ENCODE measurements at places on chromosomes 7 and 10.
A peak's percentile ranks its signal among the peaks of the same experiment; 100 is the strongest.

DNA sequence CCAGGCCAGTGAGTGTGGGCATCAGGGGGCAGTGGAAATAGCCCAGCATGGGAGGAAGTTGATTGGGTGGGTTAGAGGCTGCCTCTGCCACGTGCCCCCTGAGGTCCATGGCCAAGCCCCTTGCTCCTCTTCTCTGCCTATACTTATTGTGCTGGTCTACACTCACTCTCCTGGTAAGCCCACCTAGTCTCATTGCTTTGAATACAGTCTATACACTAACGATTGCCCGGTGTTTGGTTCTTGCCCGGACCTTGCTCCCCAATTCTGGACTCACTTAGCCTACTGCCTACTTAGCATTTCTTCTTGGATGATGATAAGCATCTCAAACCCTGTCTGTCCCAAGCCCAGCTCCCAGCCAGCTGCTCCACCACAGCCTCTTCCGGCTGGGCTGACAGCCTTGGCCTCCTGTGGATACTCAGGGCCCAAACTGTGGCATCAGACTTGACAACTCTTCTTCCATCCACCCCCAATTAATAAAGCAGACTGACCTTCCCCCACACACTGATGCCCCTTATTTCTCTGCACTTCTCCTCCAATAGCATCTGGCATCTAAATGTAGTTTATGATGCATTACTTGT, 10.1 kb downstream of the LRRC18 start:
- H3K27me3 ChIP-seq, result no peaks in the 10 kb centered on the region
- no peaks in the 10 kb centered on the region for H3K36me3 ChIP-seq

GRCh38 chr7:27606270-27607209, 56.1 kb downstream of the HIBADH start:
- DNase-seq, result no peak
- H3K36me3 ChIP-seq, result no peaks in the 10 kb centered on the region
- H3K27ac ChIP-seq, result no peak overlapping the region
- no peaks in the 10 kb centered on the region for H3K4me1 ChIP-seq

DNA sequence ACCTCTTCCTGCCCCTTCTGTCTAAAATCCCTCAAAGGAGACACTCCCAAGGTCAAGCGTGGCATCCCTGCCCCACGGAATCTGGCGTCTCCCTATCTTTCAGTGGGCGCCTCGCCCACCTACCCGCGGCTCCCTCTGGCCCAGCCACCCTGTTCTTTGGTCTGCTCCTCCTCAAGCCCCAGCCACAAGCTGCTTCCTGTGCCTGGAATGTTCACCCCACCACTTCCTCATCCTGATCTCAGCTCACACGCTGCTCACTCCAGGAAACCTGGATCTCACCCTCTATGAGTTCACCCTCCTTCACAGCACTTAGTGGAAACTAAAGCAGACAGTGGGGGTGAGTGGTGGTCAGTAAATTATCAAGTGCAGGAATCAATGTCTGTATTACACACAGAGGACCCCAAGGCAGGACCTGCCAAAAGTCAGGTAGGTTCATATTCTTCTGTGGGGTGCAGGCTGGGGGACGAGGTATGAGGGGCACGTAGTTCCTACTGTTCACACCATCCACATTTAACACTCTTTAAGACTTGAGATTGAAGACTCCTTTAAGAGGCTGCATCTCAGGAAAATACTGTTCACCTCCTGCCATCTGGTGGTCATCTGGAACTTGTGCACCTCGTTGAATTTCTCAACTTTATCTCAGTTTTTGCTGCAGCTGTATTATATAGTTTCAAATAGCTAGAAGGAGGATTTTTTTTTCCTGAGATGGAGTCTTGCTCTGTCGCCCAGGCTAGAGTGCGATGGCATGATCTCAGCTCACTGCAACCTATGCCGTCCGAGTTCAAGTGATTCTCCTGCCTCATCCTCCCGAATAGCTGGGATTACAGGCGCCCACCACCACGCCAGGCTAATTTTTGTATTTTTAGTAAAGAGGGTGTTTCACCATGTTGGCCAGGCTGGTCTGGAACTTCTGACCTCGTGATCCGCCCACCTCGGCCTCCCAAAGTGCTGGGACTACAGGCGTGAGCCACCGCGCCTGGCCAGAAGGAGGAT, 166.6 kb downstream of the ARHGAP21 start:
- H3K36me3 ChIP-seq, result no peaks in the 10 kb centered on the region
- peaks cover 17% of the 10 kb centered on the region for H3K27me3 ChIP-seq
- peak; percentile 18 for DNase-seq
- H3K4me3 ChIP-seq, result no peak overlapping the region

DNA sequence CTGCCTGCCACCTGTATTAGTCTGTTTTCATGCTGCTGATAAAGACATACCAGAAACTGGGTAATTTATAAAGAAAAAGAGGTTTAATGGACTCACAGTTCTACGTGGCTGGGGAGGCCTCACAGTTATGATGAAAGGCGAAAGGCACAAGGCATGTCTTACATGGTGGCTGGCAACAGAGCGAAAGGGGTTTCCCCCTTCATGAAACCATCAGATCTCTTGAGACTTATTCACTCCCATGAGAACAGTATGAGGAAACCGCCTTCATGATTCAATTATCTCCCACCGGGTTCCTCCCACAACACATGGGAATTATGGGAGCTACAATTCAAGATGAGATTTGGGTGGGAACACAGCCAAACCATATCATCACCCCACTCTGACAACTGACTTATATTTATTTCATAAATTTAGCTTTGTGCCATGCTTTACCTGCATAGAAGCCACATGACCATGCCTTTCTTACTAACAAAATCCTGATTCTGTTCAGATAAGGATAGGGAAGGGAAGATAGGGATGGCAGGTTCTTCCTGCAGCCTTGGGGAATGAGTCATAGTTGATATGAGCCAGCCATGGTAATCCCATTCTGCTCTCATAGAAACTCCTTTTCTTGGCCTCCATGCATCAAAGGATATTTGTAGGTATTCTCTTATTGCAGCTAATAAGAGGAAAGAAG, 191.3 kb upstream of the AGK start:
- no peak overlapping the region for H3K27ac ChIP-seq
- H3K4me3 ChIP-seq, result no peak overlapping the region
- peaks cover 3% of the 10 kb centered on the region for H3K4me1 ChIP-seq
- H3K27me3 ChIP-seq, result peaks cover 16% of the 10 kb centered on the region
- no peaks in the 10 kb centered on the region for H3K36me3 ChIP-seq

DNA sequence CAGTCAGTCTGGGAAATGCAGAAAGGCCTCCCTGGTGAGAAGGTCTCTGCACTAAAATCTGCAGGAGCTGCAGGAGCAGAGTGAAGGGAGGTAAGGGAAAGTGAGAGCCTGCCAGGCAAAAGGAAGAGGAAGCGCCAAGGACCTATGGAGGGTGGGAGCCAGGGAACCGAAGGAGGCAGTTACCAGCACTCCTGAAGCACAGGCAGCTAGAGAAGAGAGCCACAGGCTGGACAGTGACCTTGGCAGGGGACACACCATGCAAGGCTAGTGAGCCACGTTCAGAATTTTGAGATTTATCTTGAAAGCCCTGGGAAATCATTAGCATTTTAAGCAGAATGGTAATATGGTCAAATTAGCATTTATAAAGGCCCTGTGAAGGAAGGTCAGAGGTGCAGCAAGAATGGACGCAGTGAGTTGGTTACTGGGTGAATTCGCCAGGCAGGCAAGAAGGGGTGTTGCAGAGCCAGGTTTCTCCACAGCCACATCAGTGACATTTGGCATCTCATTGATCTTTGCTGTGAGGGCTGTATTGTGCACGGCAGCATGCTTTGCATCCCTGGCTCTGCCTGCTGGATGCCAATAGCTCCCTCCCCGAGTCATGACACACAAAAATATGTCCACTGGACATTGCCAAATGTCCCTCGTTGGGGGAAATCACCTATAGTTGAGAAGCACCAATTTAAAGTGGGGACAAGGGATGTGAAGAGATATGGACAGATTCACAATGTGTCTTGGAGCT, 54.7 kb upstream of the LANCL2 start:
- no peak overlapping the region for H3K27ac ChIP-seq
- peaks cover 45% of the 10 kb centered on the region for H3K4me1 ChIP-seq
- no peaks in the 10 kb centered on the region for H3K36me3 ChIP-seq
- peaks cover 27% of the 10 kb centered on the region for H3K27me3 ChIP-seq
- DNase-seq, result no peak

- peak overlapping the region; percentile 13 for H3K4me3 ChIP-seq
- H3K27me3 ChIP-seq, result peaks cover 39% of the 10 kb centered on the region
- H3K36me3 ChIP-seq, result no peaks in the 10 kb centered on the region
- peak overlapping the region; percentile 46 for H3K27ac ChIP-seq
Observed at GRCh38 chr7:117269417-117269816, 53.4 kb downstream of the WNT2 start.

DNA sequence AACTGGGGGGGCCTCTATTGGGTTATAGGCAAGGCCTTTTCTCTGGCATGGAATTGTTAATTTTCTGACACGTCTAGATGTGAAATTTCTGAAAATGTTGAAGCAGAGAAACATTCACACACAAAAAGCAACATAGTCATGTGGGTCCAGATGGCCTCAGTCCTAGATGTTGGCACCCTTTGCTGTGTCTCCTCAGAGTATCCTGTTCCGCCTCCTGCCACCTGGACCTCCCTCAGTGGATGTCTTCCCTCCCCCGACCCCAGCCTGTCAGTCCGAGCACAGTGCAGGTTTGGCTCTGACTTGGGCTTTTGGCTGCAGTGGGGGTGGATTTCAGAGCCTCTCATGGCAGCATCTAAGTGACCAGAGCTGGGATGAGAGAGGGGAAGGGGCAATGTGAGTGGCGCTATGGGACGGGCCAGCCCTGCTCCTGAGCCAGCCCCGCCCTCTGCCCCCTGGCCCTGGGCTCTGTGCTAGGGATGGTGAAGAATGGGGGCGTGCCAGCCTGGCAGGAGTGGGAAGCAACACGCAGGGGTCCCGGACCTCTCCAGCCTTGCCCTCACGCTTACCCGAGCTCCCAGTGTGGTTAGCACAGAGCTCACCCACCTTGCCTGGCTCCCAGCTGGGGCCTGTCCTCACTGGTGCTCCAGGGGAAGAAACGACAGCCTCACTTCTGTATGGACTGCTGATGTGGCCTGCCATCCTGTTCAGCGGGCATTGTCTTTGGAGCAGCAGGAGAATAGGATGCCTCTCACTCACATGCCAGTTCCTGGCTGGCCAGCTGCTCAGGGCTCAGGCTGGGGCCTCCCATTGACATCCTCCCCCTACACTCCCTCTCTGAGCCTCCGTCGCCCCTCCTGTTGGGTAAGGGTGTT, 6.2 kb downstream of the ATP6V0E2 start:
- H3K4me3 ChIP-seq, result no peak overlapping the region
- DNase-seq, result no peak
- H3K27me3 ChIP-seq, result no peaks in the 10 kb centered on the region
- no peaks in the 10 kb centered on the region for H3K36me3 ChIP-seq
- H3K4me1 ChIP-seq, result peaks cover 30% of the 10 kb centered on the region
- no peak overlapping the region for H3K27ac ChIP-seq

- H3K27ac ChIP-seq, result no peak overlapping the region
- H3K4me3 ChIP-seq, result no peak overlapping the region
- no peaks in the 10 kb centered on the region for H3K4me1 ChIP-seq
- no peaks in the 10 kb centered on the region for H3K36me3 ChIP-seq
- DNase-seq, result no peak
Observed at GRCh38 chr10:89853781-89854191, 152.4 kb downstream of the KIF20B start.

GRCh38 chr7:135601182-135601581, 43.5 kb downstream of the NUP205 start:
- no peaks in the 10 kb centered on the region for H3K4me1 ChIP-seq
- peaks cover 3% of the 10 kb centered on the region for H3K36me3 ChIP-seq
- no peak for DNase-seq
- H3K4me3 ChIP-seq, result no peak overlapping the region
- H3K27me3 ChIP-seq, result no peaks in the 10 kb centered on the region

GRCh38 chr10:56012101-56012500, 349.0 kb downstream of the ZWINT start:
- DNase-seq, result no peak
- no peak overlapping the region for H3K4me3 ChIP-seq
- no peaks in the 10 kb centered on the region for H3K4me1 ChIP-seq
- no peaks in the 10 kb centered on the region for H3K36me3 ChIP-seq
- H3K27ac ChIP-seq, result no peak overlapping the region

DNA sequence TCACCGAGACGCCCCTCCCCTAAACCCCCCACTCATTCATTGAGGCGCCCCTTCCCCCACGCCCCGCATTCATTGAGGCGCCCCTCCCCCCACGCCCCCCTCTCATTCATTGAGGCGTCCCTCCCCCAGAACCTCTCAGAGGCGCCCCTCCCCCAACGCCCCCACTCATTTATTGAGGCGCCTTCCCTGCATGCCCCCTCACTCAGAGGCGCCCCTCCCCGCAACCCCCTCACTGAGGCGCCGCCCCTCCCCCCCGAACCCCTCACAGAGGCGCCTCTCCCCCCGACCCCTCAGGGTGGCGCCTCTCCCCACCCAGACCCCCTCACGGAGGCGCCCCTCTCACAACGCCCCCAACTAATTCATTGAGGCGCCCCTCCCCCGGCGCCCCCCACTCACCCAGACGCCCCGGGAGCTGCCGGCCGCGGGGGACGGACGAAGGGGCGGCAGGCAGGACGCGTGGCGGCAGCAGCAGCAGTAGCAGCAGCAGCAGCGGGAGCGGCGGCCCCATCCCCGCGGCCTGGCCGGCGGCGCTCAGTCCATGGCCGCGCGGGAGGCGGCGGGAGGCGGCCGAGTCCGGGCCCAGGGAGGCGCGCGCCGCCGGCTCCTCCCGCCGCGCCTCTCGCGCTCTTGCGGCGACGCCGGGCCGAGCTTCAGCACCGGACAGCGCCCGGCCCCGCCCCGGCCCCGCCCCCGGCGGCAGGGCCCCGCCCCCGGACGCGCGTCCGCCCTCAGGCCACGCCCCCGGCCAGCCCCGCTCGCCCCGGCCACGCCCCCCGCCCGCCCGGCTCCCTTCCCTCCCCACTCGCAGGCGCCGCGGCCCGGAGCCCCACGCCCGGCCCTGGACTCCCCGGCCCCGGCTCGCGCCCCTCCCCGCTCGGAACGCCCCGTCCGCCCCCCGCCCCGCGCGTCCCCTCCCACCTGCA, at the start of gene PTPRN2:
TSS of gene PTPRN2 (minus strand) at position 662 of the 923 bp plus-strand sequence.
- H3K4me3 ChIP-seq, result peak within 1 kb of the TSS; percentile 62
- H3K4me1 ChIP-seq, result peaks cover 5% of the 10 kb centered on the region
- DNase-seq, result peak; percentile 39
- no peaks in the 10 kb centered on the region for H3K36me3 ChIP-seq

DNA sequence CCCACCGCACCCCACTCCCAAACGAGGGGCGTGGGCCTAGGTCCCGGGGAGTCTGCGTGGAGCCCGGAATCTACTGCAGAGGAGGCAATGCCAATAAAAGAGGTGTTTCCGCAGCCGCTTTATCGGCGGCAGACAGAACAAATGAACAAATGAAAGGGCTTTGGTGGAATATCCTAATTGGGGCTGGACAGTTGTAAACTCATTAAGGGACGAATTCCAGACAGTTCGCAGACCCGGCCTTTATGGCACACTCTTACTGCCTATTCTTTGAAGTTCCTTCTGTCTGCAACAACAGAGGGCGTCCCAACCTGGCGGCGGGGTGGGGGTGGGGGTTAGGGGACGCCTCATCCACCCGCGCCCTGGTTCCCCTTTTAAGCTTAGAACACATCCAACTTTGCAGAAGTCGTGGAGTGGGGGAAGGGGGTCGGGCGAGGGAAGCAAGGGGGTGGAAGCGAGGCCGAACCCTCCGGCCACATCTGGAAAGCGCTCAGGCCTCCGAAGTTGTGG, 4.1 kb downstream of the HOXA9 start:
- no peak overlapping the region for H3K27ac ChIP-seq
- peaks cover 81% of the 10 kb centered on the region for H3K27me3 ChIP-seq
- H3K4me1 ChIP-seq, result peaks cover 35% of the 10 kb centered on the region
- no peaks in the 10 kb centered on the region for H3K36me3 ChIP-seq

All from activated T-cell treated with anti-CD3 and anti-CD28 coated beads, Interleukin-2, amount 50 U/mL, for 72 hours (primary cell).